ENCODE measurements at places on chromosomes 3 and 15. TPM values are rescaled to one million over a fixed set of nuclear protein-coding genes. Genes with fewer than 3 reads are reported as not detected.

- DNase-seq: no peak
Measured at GRCh38 chr3:21310891-21311290, 440.1 kb downstream of the ZNF385D start.

GRCh38 chr3:23776352-23776891 is 29.3 kb upstream of the UBE2E1 start:
- no peak for DNase-seq

GRCh38 chr3:157606011-157606851 is 103.0 kb upstream of the VEPH1 start:
- peak; percentile 56 for DNase-seq

- DNase-seq: no peak
Measured at GRCh38 chr15:74369084-74369745, 1.8 kb upstream of the CYP11A1 start.

Gene ANKUB1
- polyA plus RNA-seq: not detected

Gene C3orf20
- polyA plus RNA-seq: not detected

Measured in heart left ventricle (tissue), 16 donors.